ENCODE measurements at places on chromosomes 3 and 15. TPM values are rescaled to one million over a fixed set of nuclear protein-coding genes. Genes with fewer than 3 reads are reported as not detected.
A peak's percentile ranks its signal among the peaks of the same experiment; 100 is the strongest.

Gene TMEM44
- 5.4 TPM for total RNA-seq

Gene PTPRG
- 76.3 TPM for total RNA-seq

Gene FYTTD1
- 63.9 TPM for total RNA-seq

Gene USP50
- not detected for total RNA-seq

Gene APH1B
- total RNA-seq, result 11.0 TPM

DNA sequence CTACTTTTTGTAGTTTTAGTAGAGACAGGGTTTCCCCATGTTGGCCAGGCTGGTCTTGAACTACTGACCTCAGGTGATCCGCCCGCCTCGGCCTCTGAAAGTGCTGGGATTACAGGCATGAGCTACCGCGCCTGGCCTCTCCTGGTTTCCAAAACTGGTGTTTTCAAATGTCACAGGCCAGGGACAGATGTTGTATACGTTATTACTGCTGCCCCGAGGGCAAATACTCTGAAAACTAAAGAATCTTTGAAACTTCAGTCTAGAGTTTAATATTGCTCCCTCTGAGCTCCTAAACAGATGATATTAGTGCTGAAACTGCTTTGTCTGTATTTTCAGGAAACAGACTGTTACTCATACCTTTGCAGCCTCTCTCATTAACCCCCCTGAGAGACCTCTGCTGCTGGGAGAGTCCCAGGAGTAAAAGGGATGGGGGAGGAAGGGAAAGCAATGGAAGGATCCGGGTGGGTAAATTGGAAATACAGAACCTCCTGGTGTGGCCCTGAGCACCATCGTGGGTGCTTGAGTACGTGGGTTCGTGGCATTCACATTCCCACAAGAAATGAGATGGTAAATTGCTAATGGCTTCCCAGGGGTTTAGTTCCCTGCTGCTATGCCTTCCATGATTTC is 96.3 kb upstream of the IGF1R start:
- DNase-seq, result no peak

- no peak for DNase-seq
Observed at GRCh38 chr15:25937796-25938195, 74.7 kb upstream of the ATP10A start.

DNA sequence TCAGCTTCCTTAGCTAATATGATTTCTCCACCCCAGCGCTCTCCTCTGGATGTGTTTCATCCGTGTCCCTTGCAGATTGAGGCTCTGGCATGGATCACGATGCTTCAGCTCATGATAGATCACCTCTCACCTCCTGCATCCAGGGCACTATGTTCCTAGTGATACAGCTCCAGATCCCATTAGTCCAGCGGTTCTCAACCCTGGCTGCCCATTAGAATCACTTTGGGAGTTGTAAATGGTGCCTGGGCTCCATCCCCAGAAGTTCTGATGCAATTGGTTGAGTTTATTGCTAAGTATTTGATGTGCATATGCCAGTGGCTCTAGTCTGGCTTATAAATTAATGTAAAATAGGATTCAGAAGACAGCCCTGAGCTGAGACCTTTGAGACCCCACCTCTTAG is 34.5 kb downstream of the INSYN1 start:
- DNase-seq, result no peak

GRCh38 chr3:143302638-143303171 is 183.1 kb downstream of the CHST2 start:
- DNase-seq, result no peak

- DNase-seq, result no peak
Observed at GRCh38 chr15:90214553-90215196, 13.5 kb downstream of the SEMA4B start.

DNA sequence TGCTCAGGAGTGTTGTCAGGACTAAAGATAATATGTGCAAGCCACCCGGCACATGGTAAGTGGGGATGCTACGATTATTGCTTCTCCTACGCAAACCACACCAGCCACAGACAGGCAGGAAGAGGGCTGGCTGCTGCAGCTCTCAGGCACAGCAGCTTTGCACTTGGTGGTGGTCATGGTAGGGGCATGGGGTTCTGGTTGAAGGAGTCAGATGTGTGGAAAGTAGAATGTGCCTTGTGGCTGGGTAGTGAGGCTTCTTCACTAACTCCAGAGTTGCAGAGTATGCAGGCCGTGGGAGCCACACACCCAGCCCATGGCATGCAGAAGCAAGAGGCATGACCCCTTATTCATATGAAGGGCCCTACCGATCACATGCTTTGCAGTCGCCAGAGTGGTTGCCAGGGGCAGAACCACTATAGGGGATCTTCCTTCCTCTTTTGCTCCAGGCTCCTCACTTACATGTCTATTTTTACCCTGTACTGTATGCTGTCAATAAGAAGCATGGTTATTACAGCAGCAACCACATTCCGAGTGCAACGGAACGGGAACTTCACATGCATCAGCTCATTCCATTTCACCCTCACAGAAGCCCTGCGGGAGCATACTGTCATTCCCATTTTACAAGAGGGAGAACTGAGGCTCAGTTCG is 59.2 kb upstream of the HERC1 start:
- DNase-seq, result no peak

GRCh38 chr3:141332416-141332815 is 35.9 kb upstream of the ZBTB38 start:
- no peak for DNase-seq

DNA sequence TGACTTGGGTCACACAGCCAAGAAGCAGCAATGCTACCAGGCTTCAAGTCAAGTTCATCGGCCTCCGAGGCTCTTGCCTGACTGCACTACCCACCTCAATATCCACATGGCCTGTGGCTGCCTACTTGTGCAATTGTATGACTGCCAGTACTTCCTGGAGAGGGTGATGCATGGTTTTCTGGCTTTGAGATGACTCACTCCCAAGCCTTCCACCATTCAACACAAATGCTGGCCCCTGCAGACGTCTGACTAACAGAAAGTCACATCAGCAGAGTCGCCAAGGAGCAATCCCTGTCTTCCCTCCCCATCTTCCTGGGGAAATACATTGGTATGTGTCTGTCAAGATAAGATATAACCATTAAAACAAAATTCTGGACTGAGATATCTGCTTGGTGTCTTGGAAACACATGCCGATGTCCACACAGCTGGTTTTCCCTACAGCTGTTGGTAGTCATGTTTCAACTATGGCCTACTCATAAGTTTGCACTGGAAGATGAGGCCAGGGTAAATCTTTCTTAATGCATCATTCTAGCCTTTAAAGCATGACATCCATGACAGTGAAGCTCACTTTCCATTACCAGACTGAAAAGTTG is 79.6 kb upstream of the SPATA12 start:
- no peak for DNase-seq

DNA sequence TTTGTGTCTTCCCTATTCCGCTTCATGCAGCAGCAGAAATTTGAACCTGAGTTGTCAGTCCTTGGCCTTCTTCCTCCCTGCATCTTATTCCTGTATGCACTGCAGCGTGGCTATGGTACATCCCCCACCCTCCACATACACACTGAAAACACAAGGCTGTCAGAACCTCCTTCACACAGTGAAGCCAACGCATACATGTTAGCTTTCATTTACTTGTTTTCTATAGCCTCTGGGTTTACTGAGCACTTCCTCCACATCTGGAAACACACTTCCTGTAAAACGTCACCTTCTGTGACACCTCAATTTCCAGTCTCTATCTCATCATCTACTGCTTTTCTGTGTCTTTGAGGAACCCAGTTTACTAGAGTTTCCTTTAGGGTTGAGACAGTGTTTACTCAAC is 47.0 kb downstream of the SUSD5 start:
- DNase-seq, result no peak

- peak; percentile 91 for DNase-seq
Observed at GRCh38 chr15:41811432-41812195, 16.3 kb upstream of the JMJD7 start.

DNA sequence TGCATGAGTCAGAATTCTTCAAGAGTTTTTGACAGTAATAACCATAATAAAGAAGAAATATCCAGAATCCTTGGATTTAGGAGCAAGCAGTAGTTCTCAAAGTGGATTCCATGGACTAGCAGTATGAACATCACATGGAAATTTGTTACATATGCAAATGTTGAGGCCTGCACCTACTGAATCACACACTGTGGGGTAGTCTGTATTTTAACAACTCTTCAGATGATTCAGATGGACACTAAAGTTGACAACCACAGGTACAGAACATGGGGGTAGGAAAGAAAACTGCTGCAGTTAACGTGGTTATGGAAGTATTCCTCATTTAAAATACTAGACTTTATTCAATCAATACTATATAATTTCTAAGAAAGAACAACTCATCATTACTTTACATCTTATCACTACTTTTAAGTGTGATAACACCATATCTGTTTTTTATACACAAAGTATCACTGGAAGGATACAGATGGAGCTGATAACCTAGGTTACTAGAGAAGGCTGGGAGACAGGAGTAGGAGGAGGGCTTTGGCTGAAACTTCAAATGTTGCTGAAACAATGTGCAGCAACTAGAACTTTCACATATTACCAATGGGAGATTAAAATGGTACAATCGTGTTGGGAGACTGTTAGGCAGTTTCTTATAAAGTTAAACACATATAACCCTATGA is 11.7 kb downstream of the NEDD4 start:
- DNase-seq, result no peak

DNA sequence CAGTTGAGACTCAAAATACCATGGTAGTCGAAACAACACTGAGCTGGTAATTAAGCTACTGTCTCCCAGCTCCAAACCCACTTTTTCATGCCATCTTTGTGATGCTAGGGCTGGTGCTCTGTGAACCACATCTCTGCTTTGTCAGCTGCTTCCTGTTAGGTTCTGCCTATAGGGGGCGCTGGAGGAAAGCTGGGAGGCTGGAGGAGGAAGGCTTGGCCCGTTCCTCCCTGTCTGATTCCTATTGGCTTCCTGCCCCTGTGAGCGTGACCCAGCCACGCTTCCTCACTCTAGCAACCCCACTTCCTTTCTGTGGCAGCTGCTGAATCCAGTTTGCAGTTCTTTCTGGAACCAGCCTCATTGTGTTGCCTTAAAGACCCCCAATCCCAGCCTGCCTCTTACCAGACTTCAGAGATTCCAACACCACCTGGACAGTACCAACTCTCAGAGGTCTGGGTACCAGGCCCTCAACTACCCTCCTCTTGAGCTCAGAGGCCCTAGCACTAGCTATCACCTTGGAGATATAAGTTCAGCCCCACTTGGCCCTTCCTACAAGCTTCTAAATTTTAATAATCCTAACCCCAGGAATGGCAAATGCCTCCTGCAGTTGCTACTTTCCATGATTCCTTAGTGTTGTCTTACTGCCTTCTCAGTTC is 120.9 kb downstream of the ERC2 start:
- no peak for DNase-seq

GRCh38 chr15:93109336-93110102 is 20.5 kb upstream of the RGMA start:
- no peak for DNase-seq

DNA sequence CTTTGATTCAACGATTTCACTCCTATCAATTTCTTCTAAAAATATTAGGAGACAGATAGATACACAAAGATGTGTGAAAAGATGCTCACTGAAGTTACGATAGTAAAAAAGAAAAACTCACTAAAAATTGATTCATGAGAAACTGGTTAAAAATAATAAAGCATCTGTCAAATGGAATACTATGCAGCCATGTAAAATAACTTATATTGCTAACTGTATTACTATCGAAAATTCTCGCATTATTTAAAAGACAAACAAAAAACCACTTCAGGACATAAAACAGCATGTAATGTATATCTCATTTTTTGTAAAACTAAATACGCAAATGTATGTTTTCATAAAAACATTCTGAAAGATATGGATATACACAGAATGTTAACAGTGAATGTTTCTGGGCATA is 33.4 kb upstream of the LDHAL6B start:
- no peak for DNase-seq

- DNase-seq, result peak; percentile 67
Observed at GRCh38 chr3:55486857-55487380, at the start of gene WNT5A. Gene WNT5A, minus strand, starts transcription at chr3:55487306. Its CDS starts 321 bp downstream, at chr3:55486985.

DNA sequence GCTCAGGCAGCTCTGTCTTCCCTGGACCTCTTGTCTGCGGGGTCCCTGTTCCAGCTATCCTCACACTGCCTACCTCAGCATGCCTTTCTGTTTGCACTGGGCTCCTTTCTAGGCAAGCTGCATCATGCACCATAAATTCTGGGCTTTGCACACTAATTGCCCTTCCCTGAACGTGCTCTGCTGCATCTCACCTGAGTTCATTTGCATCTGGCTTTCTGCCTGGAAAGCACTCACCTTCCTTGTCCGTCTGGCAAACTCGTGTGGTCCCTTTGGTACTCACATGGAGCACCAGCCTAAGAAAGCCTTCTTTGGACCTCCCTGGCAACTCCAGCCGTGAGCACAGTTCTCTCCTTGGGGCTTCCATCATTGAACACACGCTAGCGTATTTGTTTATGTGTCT is 365.6 kb downstream of the SV2B start:
- no peak for DNase-seq

Measured in sigmoid colon (tissue), 7 donors.